Natural killer cell (primary cell): ENCODE measurements at places on chromosomes 3 and 15. TPM values are rescaled to one million over a fixed set of nuclear protein-coding genes. Genes with fewer than 3 reads are reported as not detected.

- no peak overlapping the region for H3K27ac ChIP-seq
- no peak for DNase-seq
- H3K36me3 ChIP-seq = no peaks in the 10 kb centered on the region
- H3K4me1 ChIP-seq = no peaks in the 10 kb centered on the region
- H3K4me3 ChIP-seq = no peak overlapping the region
Observed at GRCh38 chr3:168738527-168739325, 643.0 kb upstream of the GOLIM4 start.

CAND2 gene
- 1.3 TPM for total RNA-seq

TMPRSS7 gene
- total RNA-seq = not detected

DNA sequence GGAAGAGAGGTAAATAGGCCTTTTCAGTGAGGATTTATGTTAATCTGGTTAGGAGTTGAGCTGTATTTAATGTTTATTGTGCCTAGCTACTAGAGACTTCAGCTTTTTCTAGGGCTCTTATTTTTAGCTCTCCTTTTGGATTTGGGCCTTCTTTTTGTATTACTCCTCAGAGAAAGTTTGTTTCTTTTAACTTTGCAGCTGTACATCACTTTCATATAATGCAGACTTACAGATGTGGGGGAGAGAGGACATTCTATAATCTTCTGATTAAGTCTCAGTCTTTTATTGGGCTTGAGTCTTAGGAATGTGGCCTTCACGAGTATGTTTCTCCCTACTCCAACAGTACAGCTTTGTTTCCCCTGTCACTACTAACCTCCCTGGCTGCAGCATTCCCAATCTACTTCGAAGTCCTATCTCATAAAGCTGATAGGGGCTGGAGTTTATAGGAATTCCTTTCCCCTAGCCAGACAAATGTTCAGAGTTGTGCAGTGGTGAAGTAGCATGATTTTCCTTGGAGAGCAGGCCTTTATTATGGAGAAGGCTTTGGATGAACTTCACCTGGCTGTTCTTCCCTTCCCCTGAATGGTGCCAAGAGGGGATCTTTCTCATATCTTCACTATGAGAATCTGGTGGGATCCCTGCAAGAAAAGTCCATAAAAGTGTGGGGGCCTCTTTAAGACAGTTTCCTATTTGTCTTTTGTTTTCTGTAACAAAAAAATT is 82.2 kb upstream of the CBLB start:
- no peak overlapping the region for H3K4me3 ChIP-seq
- no peak overlapping the region for H3K27ac ChIP-seq
- no peaks in the 10 kb centered on the region for H3K4me1 ChIP-seq
- H3K27me3 ChIP-seq = no peaks in the 10 kb centered on the region
- no peaks in the 10 kb centered on the region for H3K36me3 ChIP-seq
- DNase-seq = no peak

- no peak overlapping the region for H3K4me3 ChIP-seq
- H3K36me3 ChIP-seq = no peaks in the 10 kb centered on the region
- H3K4me1 ChIP-seq = no peaks in the 10 kb centered on the region
- no peak overlapping the region for H3K27ac ChIP-seq
- no peaks in the 10 kb centered on the region for H3K27me3 ChIP-seq
- no peak for DNase-seq
Observed at GRCh38 chr3:178058629-178059028, 477.6 kb upstream of the KCNMB2 start.

DNA sequence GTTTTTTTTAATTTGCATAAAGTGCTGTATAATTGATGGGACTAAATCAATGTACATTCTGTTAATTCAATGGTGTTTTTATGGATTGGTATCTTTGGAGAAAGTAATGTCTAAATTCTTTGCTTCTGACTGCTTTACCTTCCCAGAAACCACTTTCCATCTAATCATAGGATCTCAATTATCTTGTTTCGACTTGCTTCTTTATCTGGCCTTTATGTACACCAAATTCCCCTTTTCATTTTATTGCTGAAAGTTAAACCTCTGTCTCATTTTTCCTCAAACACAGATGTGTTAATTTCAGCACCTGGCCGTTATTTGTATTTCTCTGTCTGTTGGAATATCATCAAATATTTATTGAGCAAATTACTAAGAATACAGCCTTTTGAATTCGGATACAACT is 287.3 kb upstream of the GBE1 start:
- H3K4me1 ChIP-seq = no peaks in the 10 kb centered on the region
- no peak overlapping the region for H3K4me3 ChIP-seq
- no peaks in the 10 kb centered on the region for H3K36me3 ChIP-seq
